Stimulated activated CD4-positive, alpha-beta T cell treated with anti-CD3 and anti-CD28 coated beads, Interleukin-4, amount 100 ng/mL, for 4 hours (primary cell): ENCODE measurements at places on chromosomes 6 and 20.

- DNase-seq = no peak
Observed at GRCh38 chr6:134908906-134909516, 40.9 kb downstream of the ALDH8A1 start.

- no peak for DNase-seq
Observed at GRCh38 chr6:142929751-142930358, 15.1 kb downstream of the HIVEP2 start.

- no peak for DNase-seq
Observed at GRCh38 chr6:148303616-148304015, 39.0 kb upstream of the SASH1 start.

- DNase-seq = peak; percentile 18
Observed at GRCh38 chr6:2733324-2733723, 17.4 kb downstream of the MYLK4 start.

- no peak for DNase-seq
Observed at GRCh38 chr6:32298632-32299336, 72.9 kb downstream of the TSBP1 start.

- peak; percentile 31 for DNase-seq
Observed at GRCh38 chr6:149895833-149896271, 2.1 kb downstream of the RAET1E start.

GRCh38 chr6:95572098-95572497 lies 5.2 kb upstream of the MANEA start:
- DNase-seq = no peak

DNA sequence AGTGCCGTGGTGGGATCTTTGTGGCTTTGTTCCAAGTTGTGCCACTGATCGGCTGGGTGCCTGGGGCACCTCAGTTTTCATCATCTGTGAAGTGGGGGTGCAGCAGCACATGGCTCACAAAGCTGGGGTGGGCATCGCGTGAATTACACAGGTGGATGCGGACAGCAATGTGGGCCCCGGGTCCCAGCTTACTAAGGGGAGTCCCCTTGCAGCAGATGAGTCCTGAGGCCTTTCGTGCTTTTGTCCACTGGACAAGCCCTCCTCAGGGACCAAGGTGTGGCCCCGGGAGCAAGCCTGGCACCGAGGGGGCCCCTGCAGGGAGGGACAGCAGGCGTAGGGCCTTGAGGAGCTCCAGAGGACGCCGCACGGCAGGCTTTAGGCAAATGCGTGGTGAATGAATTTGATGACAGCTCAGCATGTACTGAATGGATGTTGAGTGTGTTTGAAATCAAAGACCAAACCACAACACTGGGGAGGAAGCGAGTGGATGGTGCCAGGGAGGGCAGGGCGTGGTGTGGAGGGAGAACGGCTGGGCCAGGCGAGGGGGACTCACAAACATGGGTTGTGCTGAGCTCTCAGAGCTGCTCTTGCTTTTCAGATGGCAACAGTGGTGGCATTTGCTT lies 53.2 kb downstream of the IRF4 start:
- peak; percentile 29 for DNase-seq

GRCh38 chr6:131510094-131510493 lies 62.9 kb upstream of the ARG1 start:
- no peak for DNase-seq

DNA sequence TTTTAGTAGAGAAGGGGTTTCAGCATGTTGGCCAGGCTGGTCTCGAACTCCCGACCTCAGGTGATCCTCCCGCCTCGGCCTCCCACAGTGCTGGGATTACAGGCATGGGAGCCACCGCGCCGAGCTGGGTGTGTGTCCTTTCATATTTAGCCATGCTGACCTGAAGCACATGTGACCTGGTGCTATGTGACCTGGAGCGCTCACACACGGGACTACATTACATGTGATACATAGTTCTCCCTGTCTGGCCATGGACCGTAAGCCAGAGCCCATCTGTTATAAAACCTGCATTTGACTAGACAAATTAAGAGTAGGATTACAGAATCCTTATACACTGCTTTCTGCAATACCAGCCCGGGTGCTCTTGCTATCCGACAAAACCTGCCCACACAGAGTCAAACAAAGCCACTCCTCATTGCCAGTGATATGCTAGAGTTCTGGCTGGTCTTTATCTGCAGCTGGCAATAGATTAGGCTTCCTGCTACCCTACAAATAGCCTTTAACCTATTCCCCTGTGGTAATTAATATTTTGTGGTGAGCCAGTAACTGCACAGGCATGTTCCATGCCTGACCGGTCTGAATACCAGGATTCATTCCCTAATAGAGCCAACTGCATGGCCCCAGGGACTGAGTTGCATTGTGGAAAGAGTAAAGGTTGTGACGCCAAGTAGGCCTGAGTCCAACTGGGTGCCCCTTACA lies 26.3 kb upstream of the FAM50B start:
- DNase-seq = no peak

DNA sequence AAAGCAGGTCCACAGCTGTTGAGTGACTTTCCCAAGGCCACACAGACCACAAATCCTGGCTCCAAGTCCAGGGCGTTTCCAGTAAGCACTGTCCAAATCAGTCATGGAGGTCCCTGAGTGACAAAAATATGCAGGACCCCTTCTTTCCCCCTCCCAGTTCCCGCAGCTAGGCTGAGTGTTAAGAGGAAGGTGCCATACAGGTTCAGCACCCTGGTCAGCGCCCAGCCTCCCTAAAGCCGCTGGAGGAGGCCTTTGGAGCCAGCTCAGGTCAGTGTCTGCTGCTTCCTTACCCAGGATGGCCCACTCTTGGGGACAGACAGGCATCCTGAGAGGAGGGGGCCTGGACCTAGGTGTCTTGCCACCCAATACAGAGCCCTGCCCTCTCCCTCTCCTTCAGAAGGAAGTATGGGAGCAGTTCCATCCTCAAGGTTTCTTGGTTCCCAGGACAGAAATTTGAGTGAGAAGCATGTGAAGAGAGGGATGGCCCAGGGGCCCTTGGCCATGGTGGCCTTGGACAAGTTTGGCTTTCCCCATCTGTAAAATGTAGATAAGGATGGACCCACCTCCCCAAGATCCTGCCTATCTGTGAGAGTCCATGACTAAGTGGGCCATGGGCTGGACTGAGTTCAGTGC lies 13.2 kb downstream of the TMEM74B start:
- no peak for DNase-seq

DNA sequence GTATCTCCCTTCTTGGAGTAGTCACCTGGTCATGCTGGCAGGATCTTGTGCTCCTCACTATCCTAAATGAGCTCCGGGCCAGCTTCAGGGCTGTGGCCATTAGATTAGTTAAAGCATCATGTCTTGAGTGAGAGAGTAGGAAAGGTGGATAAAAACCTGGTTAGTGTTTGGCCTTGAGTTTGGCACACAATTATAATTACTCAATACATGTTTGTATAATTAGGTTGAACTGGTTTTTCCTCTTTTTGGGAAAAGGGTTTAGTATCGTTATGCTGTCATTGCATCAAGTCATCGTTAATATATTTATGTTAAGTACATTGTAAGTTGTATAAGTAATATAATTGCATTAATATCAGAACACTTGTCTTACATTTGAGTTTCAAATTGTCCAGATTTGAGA lies 126.3 kb downstream of the CDKAL1 start:
- DNase-seq = no peak

DNA sequence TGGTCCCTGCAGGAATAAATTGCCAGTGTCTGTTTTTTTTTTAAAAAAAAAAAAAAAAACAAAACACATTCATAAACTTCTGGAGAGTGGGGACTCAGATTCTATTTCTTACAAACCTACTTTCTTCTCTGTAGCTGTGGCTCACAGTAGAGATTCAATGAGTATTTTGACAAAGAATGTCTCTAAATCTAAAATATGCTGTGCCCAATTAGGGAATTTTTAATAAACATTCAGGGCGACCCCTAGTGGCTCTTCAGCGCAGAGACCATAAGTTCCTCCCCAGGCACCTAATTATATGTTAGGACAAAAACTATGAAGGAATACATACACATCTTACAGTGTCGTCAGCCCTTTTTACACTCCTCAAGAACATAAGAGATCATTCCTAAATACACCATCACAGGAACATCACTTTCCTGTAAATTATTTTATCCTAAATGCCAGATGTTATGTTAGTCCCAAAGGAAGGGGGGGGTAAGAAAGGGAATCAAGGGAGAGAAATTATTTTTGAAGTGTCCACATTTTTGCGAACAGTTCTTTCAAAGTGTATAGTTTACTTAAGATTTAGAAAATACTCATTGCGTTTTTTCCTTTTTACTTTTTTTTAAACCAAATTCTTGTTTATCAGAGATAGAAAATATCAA lies 21.8 kb upstream of the NAA20 start:
- DNase-seq = no peak

DNA sequence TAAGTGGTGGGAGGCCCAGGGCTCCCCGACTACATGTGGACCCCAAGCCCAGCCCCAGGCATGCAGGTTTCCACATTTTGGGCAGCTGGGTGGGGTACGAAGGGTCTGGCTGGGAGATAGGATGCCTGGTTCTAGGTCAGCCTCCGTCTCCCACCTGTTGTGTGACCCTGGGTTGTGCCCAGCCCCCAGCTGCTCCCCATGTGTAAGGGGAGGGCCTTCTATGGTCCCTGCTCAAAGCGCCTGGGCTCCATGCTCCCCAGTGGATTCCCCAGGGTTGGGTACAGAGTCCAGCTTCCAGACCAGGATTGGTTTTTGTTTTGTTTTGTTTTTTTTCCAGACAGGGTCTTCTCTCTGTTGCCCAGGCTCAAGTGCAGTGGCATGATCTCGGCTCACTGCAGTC lies 1.1 kb upstream of the VWA7 start:
- DNase-seq = no peak

DNA sequence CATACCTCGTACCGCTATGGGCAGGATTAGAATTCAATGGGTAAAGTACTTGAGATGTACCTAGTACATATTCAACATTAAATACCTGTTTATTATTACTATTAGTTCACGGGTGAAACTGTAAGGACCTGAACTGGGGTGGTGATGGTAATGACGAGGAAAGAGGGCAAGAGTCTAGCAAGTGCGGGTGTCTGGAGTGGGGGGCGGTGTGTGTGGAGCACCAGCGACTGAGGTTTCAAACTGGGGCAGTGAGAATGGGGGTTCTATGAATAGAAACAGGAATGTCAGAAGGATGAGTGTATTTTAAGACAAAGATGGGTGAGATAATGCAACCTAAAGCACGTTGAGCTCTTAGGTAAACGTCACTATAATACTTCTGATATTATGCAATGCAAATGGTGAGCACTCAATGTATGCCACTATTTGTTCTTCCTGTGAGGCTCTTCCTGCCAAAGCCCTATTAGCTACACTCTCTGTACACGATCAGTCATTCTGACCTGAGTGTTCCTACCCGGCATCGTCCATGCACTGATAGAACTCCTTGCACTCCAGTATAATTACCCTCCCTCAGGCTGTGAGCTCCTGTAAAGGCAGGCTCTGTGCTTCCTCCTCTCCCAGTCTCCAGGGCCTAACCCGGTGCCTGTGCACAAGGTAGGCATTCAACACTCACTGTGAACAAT lies 55.0 kb downstream of the ALDH5A1 start:
- no peak for DNase-seq

- no peak for DNase-seq
Observed at GRCh38 chr20:39876976-39877635, 811.9 kb downstream of the MAFB start.

GRCh38 chr20:62370115-62370806 lies 3.1 kb upstream of the LAMA5 start:
- peak; percentile 54 for DNase-seq

DNA sequence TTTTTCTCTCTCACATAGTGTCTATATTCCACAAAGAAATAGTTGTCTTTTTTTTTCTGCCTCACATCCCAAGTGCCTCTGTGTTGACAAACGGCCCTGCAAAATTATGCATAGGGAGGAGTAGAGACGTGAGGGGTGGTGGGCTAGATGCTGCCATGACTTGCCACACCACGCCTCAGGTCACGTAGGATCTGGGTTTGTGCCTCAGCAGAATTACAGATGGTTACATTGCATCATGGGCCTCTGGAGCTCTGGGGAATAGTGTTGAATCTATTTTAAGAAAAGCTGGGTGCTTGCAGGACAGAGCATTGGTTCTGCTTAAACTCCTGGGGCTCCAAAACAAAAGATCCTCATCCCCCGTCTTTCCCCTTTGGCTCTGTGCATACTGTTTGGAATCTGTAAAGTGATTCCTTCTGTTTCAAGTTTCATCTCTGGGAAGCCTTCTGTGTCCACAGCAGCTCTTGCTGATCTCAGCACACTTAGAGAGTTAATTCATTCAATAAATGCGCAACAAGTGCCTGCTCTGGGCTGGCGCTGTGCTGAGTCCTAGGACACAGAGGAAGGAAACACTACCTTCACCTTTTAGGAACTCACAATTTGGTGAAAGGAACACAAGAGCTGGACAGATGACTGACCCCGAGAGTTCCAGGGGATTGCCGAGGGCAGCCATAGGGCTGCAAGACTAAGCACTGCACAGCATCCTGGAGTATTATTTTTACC lies 2.4 kb downstream of the FANCE start:
- DNase-seq = no peak

DNA sequence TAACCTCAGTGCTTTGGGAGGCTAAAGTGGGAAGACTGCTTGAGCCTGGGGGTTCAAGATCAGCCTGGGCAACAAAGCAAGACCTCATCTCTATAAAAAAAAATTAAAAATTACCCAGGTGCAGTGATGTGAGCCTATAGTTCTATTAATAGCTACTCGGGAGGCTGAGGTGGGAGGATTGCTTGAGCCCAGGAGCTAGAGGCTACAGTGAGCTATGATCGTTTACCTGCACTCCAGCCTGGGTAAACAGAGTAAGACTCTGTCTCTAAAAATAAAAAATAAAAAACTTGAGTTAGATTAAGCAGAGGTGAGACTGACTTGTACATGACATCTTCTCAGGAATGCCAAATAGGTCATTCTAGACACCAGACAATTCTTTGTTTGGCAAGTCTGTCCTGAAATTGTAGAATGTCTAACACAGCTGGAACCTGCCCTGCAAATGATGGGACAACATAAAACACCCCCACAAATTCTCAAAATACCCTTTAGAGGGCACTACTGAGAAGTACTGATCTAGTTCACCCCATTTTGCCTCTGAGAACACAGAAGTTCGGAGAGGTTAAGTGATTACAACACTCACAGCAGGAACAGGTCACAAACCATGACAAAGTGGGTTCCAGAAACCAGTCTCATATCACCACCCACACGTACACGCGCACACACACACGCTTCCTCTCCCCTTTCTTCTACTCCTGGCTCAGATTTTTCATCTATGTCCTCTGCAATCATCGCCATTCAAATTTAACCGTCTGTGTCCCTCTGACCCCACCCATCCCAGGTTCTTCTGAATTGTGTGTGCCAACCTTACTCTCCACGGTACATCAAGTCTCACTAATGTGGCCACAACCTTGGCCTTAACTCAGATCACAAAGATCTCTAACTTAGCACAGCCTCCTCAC lies 38.3 kb downstream of the ARHGAP18 start:
- DNase-seq = peak; percentile 82
